ENCODE measurements at places on chromosomes 11 and 22.

- DNase-seq, result no peak
Measured at GRCh38 chr11:130262424-130262823, 52.3 kb downstream of the ZBTB44 start.

GRCh38 chr11:47499161-47499560 is 50.2 kb upstream of the RAPSN start:
- DNase-seq, result no peak

- DNase-seq, result no peak
Measured at GRCh38 chr11:16986434-16987204, 27.6 kb downstream of the PLEKHA7 start.

GRCh38 chr11:44868455-44869421 is 81.9 kb downstream of the TP53I11 start:
- no peak for DNase-seq

GRCh38 chr11:72840780-72841179 is 26.6 kb downstream of the ATG16L2 start:
- no peak for DNase-seq

DNA sequence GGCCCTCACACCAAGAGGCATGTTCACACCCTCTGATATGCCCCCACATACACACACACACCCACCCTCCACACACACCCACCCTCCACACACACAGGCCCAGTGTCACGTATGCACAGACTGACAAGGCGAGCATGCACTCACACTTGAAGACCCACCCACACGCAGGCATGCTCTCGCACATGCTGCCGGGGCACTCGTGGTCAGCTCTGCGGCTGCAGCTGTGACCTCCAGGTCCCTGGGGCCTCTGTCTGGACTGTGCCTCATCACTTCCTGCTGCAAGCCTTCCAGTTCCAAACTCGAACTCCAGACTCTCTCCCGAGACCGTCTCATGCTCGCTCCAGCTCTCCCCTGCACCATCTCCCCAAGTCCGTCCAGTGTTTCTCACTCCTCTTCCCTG is 9.5 kb downstream of the DCHS1 start:
- no peak for DNase-seq

GRCh38 chr11:47433157-47433556 is 6.9 kb upstream of the PSMC3 start:
- DNase-seq, result no peak

Measured in urothelium cell line (cell line).